ENCODE measurements at places on chromosomes 12 and 14.

GRCh38 chr12:31618228-31619025 is 27.5 kb upstream of the DENND5B start:
- no peak for DNase-seq

DNA sequence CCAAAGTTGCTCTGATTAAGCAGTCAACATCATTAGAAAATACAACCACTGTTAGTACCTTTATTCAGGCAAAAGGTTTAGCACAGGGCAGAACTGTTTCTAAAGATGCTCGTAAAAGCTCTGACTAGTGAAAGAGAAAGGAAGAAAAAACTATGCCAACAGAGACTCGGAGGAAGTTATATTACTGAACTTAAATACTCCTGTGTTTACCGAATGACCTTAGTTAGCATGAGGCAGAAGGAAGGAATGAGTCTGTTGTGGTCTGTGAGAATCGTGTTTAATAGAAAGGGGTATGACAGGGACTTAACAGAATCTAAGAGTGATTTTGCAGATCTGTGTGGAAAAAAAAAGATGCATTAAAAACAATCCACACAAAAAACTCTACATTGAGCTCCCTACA is 84.1 kb upstream of the OVCH1 start:
- no peak for DNase-seq

DNA sequence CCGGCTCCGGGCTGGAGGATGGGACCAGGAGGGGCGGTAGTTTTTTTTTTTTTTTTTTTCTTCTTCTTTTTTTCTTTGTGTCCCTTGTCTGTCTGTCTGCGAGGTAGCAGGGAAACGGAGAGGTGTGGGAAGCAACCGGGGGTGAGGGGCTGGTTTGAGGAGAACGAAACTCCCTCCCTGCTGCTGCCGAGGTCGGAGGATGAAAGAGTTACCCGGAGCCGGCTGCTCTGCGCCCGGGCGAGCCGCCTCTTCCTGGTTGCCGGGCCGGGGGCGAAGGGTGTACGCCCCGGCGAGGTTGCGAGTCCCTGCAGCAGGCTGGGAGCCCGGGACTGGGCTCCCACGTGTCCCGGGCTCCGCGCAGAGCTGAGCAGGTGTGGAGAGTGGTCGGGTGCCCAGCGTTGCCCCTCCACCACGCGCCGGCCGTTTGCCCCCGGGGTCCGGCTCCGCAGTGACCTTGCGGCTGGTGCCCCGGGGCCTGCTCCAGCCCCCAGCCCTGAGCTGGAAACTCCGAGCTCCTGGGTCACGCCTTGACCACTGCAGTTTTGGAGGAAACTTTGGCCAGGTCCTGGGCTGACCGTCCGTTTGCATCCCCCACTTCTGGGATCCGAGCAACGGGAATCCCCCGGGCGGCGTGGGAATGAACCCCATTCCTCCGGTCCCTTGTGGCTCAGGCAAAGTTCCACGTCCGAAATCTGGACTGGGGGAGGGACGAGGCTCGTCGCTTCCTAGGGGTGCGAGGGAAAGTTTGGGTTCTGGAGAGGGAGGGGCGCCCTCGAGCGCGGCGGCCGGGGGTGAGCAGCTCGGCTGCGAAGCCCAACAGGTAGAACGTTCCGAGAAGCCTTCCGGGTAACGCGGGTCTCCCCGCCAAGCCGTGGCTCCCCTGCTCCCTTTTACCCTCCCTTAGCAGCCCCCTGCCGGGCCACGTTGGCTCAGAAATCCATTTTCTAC is 1.3 kb downstream of the CHST11 start:
- peak; percentile 70 for DNase-seq

GRCh38 chr14:104119488-104120251 is 18.7 kb upstream of the KIF26A start:
- DNase-seq, result peak; percentile 24
